Stimulated activated CD8-positive, alpha-beta memory T cell treated with anti-CD3 and anti-CD28 coated beads, Interleukin-4, amount 100 ng/mL, for 1 hour (primary cell): ENCODE measurements at places on chromosomes 5 and 9.

DNA sequence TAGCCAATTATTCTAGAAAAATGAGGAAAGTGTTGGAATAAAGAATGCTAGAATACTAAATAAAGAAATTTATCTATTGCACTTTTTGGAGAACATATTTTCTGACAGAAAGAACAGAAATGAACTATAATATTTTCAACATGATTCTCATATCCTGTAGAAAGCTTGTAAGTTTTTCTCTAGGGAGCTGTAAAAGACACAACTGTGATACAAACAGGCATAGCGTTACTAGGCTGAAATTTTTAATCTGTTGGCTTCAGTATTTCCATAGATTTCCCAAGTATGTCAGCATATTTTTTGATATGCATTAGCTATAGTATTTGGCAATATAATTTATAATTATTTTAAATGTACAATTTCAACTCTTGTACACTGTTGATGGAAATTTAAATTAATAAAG lies 31.3 kb downstream of the ANXA1 start:
- DNase-seq, result no peak

- DNase-seq, result no peak
These were observed 750.3 kb downstream of the MAT2B start for GRCh38 chr5:164255598-164256213.

DNA sequence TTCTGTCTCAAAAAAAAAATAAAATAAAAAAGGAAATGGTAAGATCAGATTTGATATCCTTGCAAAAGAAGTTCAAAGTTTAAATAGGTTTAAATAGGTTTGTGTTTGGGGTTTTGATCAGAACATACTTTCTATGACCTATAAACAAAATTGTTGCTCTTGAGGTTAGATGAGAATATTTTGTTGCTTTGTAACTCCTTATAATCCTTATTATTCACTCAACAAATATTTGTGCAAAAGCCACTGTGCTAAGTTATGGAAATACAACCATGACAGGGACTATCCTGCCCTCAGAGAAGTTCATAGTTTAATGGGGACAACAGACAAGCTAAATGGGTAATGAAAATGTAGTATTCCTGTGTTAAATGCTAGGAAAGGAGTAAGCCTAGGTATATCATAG lies 71.5 kb downstream of the INVS start:
- no peak for DNase-seq

GRCh38 chr5:15601853-15602252 lies 101.9 kb downstream of the FBXL7 start:
- DNase-seq, result no peak

DNA sequence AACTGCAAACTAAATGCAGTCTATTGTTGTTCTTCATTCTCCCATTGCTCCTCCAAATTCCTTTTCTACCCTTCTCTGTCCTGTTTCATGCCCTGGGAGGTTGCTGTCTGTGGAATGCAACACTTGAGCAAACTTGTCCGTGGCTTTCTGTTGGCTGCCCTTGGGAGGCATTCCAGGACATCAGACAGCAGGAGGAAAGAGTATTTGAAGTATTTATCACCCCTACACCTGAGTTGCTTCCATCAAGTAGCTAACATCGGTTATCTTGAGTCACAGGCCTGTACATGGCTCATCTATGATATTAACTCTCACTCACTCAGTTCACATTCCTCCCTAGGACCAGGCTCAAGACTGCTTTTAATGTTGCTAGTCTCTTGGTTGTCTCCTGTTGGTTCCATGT lies 803.4 kb upstream of the CDH6 start:
- DNase-seq, result no peak

DNA sequence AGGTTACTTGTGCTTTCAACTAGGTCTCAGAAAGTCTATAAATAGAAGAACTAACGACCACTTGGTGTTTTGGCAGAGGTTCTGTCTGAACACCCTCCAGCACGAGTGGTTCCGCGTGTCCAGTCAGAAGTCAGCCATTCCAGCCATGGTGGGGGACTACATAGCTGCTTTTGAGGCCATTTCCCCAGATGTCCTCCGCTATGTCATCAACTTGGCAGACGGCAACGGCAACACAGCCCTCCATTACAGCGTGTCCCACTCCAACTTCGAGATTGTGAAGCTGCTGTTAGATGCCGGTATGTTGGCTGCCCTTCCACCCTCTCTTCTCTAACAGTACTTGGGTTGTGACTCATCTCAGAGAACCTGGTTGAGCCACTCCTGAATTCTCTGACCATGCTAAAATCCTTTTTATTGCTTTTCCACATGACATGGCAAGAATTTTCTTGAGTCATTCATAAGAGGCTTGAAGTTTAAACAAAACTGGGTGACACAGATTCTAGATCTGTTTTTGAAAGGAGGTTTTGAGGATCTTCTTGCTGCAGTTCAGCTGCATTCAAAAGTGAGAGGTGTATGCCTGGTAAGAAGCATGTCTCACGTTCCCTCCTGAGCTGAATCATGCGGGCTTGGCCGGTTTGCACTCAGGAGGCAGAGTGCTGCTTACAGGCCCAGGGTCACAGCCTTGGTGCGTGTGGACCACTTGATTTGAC lies 103.1 kb upstream of the DMRT1 start:
- DNase-seq, result no peak

GRCh38 chr9:70106571-70106970 lies 62.9 kb downstream of the MAMDC2 start:
- DNase-seq, result no peak

GRCh38 chr5:88672644-88673252 lies 210.2 kb downstream of the MEF2C start:
- DNase-seq, result no peak

- no peak for DNase-seq
These were observed at the start of gene CRB2 for GRCh38 chr9:123355761-123356431. Gene CRB2 (plus strand): TSS chr9:123356197. CDS start chr9:123356261, 64 bp downstream.

GRCh38 chr5:150283904-150284303 lies 5.7 kb downstream of the CAMK2A start:
- DNase-seq, result no peak

DNA sequence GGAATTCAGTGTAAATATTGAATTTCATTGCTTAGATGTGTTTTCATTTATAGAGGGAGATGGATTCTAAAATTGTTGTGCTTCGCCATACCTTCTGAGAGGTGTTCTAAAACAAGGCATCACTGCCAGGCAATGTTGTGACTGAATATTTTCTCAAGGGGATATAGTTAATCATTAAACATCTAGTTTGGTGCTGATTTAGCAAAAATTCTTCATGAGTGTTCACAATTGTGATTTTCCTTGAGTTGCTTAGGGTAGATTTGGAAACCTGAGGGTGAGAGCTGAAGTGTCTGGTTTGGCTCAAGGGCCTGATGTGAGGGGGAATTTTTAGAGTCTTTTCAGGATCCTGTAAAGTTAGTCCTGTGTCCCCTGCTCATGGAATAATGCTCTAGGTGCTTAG lies 104.5 kb downstream of the MAT2B start:
- no peak for DNase-seq

- no peak for DNase-seq
These were observed 125.7 kb upstream of the SMIM23 start for GRCh38 chr5:171659896-171660295.

- DNase-seq, result no peak
These were observed 2.4 kb downstream of the CAMK4 start for GRCh38 chr5:111226556-111226955.

DNA sequence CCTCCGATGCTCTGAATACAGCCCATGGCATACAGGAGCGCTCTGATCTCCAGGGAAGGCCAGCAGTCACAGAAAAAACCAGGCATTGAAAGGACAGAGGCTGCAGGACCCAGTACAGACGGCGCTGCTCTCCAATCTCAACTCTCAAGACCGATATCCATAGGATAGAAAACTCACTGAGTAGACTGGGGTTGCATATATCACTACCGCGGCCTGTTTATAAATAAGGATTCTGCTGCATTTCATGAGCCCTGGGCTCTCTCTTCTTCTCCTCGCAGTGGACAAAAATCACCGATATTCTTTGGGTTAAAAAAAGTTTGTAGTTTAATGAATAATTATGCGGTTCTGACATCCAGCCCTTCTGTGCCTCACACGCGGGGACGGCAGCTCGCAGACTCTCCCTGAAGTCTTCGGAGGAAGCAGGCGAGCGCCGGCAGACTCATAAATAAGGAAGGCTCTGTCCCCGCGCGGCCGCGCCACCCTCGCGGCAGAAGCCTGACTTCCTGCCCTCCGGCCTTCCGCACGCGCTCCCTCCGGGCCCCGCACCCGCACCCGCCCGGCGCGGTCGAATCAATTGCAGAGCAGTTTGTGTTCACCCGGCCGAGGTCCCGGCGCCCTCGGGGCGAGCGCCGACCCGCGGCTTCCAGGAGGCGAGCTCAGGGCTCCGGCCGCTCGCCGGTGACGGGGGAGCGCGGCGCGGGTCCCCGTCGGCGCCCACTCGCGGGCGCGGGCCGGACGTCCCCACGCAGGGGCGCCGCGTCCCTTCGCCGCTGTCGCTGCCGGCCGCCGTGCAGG lies at the start of gene FAM78A:
Gene FAM78A (minus strand): TSS at position 417 of the 795 bp plus-strand sequence. CDS start 331 bp downstream, at position 86.
- DNase-seq, result no peak

- no peak for DNase-seq
These were observed 92.5 kb downstream of the SIL1 start for GRCh38 chr5:139105621-139106071.

GRCh38 chr9:107330420-107330819 lies 47.3 kb downstream of the RAD23B start:
- DNase-seq, result no peak

- no peak for DNase-seq
These were observed 687 bp downstream of the LYSMD3 start for GRCh38 chr5:90528601-90529193.

DNA sequence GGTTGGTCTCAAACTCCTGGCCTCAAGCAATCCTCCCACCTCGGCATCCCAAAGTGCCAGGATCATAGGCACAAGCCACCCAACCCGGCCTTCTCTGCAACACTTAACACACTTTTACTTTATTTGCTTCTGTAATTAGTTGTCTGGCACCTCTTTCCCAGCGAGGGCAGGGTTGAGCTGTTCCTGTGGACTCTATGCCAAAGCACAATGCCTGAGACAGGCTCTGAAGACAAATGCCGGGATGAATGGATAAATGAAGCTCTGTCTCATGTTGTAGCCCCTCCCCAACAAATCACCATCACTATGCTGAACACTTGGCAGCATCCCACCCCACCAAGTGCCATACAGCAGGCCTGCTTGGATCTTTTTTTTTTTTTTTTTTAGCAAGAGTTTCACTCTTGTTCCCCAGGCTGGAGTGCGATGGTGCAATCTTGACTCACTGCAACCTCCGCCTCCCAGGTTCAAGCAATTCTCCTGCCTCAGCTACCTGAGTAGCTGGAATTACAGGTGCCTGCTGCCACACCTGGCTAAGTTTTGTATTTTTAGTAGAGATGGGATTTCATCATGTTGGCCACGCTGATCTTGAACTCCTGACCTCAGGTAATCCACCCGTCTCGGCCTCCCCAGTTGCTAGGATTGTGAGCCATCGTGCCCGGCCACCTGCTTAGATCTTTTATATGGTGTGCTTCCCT lies 21.3 kb downstream of the GPX3 start:
- DNase-seq, result no peak

DNA sequence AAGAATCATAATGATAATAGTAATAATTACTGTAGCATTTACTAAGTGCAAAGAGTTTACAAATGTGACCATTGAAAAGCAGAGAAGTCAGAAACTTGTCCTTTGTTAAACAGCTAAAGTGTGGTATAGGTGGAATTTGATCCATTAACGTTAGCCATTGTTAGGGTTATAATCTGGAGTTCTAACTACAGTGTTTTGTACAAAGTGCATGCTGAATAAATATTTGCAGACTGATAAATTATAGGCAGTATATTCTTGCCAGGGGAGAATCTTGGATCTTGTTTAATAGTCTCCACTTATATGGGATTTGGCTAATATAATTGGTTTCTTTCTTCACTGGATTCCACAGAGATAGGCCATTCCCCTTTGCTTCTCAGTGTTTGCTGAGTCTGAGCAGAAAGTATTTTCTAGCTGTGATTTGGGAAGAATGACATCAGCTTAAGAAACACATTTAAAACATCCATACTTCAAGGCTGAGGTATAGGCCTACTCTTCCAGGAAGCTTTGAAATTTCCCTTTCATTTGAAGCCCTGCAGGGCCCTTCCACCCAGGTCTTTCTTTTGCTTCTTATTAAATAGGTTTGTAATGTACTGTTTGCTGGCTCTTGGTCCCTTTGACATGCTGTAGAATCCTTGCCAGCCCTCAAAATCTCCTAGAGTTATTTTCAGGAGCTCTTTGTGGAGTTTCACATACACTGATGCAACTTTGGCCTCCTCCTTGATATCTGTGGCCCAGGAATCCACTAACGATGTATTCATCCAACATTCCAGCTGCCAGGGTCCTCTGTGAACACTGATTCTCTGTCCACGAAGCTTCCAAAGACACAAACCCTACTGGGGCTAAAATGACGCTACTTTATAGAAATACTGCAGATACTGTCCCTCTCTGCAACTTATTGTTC lies 51.4 kb downstream of the ATP10B start:
- DNase-seq, result no peak

DNA sequence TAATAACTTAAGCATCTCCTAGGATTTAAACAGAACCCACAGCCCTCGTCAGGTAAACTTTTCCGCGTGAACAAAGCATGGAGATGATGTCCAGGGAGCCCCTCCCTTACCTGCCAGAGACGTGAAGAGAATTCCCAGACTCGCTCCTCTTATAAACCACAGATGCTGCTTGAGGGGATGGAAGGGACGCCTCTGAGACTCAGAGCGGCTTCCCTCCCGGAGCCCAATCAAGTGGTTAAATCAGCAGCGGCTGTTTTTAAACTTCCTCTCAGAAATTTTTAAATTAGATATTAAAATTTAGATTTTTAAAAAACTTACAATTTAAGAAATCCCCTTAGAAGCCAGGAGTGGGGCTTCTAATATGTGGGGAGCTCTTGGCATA lies 71.8 kb downstream of the RAPGEF1 start:
- no peak for DNase-seq

DNA sequence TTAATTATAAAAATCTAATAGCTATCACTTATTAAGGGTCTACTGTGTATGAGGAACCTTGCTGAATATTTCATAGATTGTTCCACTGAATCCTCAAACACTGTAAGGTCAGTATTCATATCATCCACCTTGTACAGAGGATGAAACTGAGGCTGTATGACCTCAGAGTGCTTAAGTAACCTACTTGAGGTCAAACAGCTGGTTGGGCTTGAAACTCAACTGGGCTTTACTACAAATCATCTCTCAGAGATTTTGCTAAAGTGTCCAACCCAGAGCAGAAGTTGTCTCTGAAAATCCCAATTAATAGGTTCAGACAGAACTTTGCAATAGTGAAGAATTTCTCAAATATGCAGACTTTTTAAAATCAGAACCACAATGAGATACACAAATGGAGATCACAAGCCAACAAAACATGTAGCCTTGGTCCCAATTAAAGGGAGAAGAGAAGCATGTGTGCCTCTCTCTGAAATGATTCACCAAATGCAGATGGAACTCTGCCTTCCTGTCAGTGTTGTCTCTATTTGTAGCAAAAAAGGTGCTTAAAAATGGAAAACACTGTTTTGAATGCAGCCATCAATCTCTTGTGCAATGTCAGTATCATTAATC lies 131.4 kb downstream of the FAM114A2 start:
- DNase-seq, result no peak
